ENCODE measurements at places on chromosomes 1 and 21.

DNA sequence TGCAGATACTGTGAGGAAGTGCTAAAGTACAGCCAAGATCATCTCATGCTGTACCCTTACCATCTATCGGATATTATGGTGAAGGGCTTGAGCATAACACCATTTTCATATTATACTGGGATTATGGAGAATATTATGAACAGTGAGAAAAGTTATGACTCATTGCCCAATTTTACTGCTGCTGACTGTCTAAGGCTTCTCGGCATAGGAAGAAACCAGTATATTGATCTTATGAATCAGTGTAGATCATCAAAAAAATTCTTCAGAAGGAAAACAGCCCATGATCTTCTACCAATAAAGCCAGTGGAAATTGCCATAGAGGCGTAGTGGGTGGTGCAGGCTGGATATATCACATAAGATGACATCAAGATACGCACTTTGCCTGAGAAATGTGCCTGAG lies 47.7 kb downstream of the PPIAL4G start:
- no peak for DNase-seq

DNA sequence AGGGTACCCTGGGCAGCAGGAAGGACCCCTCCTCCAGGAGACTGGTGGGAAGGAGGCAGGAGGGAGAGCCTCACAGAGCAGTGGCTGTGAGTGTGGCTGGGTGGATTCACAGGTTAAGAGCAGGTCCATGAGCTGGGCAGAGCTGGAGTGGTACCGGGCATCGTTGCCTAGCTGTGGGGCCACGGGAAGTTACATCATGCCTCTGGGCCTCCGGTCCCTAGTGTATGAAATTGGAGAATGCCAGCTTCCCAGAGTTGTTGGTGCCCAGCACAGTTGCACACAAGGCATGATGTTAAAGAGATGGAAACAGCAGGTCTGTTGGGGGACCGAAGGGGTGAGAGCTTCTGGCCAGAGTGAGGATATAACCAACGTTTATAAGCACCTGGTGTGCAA lies 18.5 kb downstream of the FOXO6 start:
- no peak for DNase-seq

- DNase-seq: no peak
These were observed 80.1 kb upstream of the CD34 start for GRCh38 chr1:207990876-207991582.

DNA sequence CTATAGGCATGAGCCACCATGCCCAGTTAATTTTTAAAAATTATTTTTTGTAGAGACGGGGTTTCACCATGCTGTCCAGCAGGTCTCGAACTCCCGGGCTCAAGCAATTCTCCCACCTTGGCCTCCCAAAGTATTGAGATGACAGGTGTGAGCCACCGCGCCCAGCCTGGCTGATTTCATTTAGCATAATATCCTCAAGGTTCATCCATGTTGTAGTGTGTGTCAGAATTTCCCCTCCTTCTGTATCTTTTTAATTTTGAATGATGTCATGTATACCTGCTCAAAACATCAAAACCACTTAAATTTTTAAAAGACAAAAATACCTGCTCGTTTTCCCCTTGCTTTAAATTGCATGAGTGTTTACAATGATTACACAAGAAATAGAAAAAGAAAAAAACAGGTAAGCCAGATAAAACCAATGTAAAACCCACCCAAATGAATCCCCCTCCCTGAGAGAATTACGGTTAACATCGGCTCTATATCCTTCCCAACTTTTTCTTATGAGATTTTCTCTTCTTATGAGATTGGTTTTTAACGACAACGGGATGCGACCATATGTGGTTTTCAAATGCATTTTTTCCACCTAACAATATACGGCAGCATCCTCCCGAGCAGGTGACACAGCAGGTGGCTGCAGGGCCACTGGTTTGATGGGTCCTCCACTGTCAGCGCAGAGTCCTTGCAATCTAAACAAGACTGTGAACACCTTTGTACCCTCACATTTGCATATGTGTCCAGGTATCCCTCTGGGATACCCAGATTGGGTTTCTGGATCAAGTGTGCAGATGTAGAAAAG lies 22.1 kb downstream of the IFFO2 start:
- DNase-seq: no peak

DNA sequence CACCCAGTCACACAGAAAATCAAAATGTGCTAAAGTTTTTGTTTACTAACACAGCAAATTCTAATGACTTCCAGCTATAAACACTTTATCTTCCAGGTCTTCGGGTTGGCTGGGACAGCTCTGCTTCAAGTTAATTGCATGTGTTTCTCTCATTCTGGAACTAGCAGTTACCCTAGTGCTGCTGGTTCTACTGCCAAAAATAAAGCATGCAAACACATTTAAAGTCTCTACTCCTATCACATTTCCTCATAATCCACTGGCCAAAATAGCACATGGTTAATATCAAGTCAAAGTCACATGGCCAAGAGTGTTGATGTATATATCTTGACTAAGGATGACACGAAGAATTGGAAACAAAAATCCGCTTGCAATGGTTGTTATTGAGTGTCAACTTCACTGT lies 973.1 kb upstream of the ADGRL2 start:
- no peak for DNase-seq

DNA sequence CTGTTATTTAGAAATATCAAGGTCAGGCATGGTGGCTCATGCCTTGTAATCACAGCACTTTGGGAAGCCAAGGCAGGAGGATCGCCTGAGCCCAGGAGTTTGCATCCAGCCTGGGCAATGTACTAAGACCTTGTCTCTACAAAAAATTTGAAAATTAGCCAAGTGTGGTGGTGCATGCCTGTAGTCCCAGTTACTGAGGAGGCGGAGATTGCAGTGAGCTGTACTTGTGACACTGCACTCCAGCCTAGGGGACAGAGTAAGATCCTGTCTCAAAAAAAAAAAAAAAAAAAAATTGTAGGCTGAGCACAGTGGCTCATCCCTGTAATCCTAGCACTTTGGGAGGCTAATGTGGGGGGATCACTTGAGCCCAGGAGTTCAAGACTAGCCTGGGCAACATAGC lies 45.3 kb downstream of the PIK3CD start:
- DNase-seq: no peak

DNA sequence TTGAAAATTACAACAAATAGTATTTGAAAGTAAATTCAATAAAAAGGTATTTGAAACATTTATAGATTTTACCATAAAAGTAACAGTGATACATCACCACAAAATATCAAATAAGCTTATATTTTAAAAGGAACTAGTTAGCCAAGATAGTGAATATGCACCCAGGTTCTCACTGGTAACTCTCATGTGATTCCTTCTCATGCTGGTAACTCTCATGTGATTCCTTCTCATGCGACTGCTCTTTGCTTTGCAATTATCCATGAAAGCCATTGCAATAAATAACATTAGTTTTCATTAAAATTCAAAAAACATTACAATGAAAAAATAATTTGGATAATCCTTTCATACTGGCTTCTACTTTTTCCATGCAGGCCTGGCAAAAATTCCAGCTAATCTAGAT lies 75.4 kb downstream of the AHCTF1 start:
- no peak for DNase-seq

- DNase-seq: no peak
These were observed 137.5 kb upstream of the HMGB4 start for GRCh38 chr1:33726274-33726804.

- DNase-seq: no peak
These were observed 330.9 kb downstream of the PTPRU start for GRCh38 chr1:29567257-29567656.

GRCh38 chr1:19872190-19872589 lies 10.0 kb upstream of the OTUD3 start:
- no peak for DNase-seq

DNA sequence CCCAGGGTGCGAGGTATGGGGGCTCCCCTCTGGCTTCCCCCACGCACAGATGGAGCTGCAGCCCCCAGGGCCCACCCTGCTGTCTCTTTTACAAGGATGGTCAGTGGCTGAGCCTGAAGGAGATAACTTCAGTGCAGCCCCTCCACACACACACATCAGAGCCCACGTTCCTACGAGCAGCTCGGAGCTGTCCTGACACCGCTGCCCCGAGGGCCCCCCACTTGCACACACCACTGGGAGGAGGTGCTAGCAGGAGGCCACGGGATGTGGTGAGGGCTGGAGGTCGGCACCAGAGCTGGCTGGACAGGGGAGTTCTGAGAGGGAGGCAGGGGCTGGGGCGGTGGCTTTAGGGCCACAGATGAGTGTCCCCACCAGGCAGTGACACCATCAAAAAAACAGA lies 53.9 kb downstream of the MORN1 start:
- no peak for DNase-seq

DNA sequence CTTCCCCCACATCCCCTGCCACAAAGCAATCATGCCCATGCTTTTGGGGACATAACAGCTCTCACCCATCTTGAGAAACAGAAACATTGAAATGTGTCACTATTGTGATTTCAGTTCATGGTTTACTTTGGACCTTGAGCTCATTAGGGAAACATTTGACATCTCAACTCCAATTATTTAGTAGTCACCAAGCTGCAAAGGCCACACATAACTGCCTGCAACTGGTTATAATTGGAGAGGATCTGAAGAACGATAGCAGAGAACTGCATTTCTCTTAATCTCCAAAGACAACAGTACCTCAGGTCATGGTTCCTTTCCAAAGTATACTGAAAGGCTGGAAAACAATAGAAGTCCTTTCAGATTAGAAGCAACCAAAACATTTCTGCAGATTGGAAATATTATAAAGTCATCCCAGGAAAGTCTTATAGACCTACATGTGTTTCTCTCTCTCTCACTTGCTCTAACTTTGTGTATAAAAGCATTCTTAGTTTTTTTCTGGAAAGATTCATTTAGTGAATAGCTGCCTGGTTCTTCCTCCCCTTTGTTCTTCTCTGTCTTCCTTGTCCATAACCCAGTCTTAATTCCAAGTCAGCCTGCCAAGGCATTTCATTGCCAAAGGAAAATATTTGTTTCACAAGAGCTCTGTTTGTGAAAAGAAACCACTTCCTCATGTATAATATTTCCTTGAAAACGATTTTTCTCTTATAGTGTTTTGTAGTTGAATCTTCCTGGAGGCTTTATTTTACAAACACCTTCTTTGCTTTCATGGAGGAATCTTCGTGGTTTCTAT lies 426.8 kb downstream of the ADGRL2 start:
- DNase-seq: no peak

- no peak for DNase-seq
These were observed 166.3 kb downstream of the DUSP10 start for GRCh38 chr1:221575605-221576004.

GRCh38 chr1:1966071-1966740 lies 37.4 kb downstream of the CFAP74 start:
- no peak for DNase-seq

- DNase-seq: no peak
These were observed 585.6 kb downstream of the PTBP2 start for GRCh38 chr1:97307151-97307550.

- no peak for DNase-seq
These were observed 70.5 kb downstream of the IGSF21 start for GRCh38 chr1:18178111-18178510.

- DNase-seq: peak; percentile 14
These were observed 21.4 kb downstream of the SEC16B start for GRCh38 chr1:177948336-177948972.

- no peak for DNase-seq
These were observed 8.9 kb downstream of the COL16A1 start for GRCh38 chr1:31694964-31695313.

GRCh38 chr1:230713915-230714764 lies at the start of gene AGT:
Gene AGT, minus strand, starts transcription at chr1:230714122. Its CDS starts 3,299 bp downstream, at chr1:230710823.
- no peak for DNase-seq

GRCh38 chr1:41268154-41268770 lies 26.2 kb upstream of the SCMH1 start:
- DNase-seq: peak; percentile 58

All from activated naive CD8-positive, alpha-beta T cell treated with anti-CD3 and anti-CD28 coated beads for 36 hours (primary cell).